ENCODE measurements at places on chromosomes 1 and 21.
A peak's percentile ranks its signal among the peaks of the same experiment; 100 is the strongest.

- H3K4me3 ChIP-seq: no peak overlapping the region
- no peaks in the 10 kb centered on the region for H3K4me1 ChIP-seq
- DNase-seq: no peak
- H3K27me3 ChIP-seq: peaks cover 10% of the 10 kb centered on the region
- H3K36me3 ChIP-seq: no peaks in the 10 kb centered on the region
These were observed 12.2 kb upstream of the RIPK4 start for GRCh38 chr21:41778930-41779600.

GRCh38 chr1:145891143-145891542 is 5.5 kb upstream of the ANKRD35 start:
- DNase-seq: peak; percentile 57
- H3K4me1 ChIP-seq: peaks cover 22% of the 10 kb centered on the region
- no peak overlapping the region for H3K27ac ChIP-seq
- H3K4me3 ChIP-seq: no peak overlapping the region
- no peaks in the 10 kb centered on the region for H3K36me3 ChIP-seq

DNA sequence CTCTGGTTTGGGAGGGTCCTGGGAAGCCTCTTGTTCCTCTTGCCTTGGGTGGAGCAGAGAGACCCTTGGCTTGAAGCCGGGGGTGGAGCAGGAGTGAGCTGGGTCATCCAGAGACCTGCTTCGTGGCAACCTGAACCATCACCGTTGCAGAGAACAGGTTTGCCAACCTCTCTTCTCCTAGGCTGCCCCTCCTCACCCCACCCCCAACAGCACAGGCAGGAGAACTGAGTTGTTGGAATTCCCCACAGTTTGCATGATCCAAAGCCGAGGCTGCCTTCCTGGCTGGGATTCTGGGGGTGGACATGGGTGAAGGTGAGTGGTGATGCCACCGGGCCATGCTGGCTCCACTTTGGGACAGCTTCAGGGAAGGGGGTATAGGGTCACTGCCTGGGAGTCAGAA is 2.2 kb downstream of the WNT4 start:
- H3K4me3 ChIP-seq: no peak overlapping the region
- peaks cover 5% of the 10 kb centered on the region for H3K27me3 ChIP-seq
- DNase-seq: no peak
- no peaks in the 10 kb centered on the region for H3K36me3 ChIP-seq
- H3K27ac ChIP-seq: no peak overlapping the region

DNA sequence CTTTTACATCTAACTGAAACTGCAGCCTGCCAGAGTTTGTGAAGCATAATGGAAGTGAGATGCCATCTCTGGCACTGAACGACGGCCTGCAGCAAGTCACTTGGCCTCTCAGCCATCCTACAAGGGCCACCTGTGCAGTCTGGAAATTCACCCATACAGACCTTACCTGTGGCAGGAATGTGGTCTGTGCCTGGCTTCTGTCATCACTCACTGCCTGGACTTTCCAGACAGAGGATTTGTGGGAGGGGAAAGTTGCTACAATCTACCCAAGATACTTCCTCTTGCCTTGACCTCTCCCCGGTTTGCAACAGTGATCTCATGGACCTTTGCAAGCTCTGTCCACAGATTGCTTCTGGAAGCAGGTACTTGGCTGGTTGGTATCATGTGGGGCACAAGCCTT is 58.4 kb upstream of the ATP1B1 start:
- H3K27me3 ChIP-seq: no peaks in the 10 kb centered on the region
- DNase-seq: no peak
- no peaks in the 10 kb centered on the region for H3K36me3 ChIP-seq

- no peaks in the 10 kb centered on the region for H3K4me1 ChIP-seq
- no peaks in the 10 kb centered on the region for H3K27me3 ChIP-seq
- no peak for DNase-seq
- no peak overlapping the region for H3K4me3 ChIP-seq
These were observed 41.0 kb downstream of the CEP350 start for GRCh38 chr1:179995576-179995975.

All from SJCRH30 (cell line).